CD4-positive, alpha-beta T cell treated with Interleukin-17A for 4 hours (primary cell): ENCODE measurements at places on chromosomes 5 and 9.
A peak's percentile ranks its signal among the peaks of the same experiment; 100 is the strongest.

DNA sequence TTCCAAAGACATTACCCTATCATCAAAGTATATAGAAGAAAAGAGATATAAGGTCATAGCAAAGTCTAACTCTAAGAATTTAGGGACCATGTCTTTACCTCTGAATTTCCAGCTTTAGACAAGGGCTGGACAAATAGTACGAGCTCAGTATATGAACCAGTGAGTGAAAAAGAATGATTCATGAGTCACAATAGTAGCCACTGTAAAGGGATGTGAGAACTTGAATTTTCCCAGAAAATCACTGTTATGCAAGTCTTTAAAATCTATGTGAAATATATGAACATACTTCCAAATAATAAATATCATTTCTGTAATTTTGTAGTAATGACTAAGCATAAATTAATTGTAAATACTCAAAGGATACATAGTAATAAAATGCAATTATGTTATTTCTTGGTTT is 305.9 kb upstream of the PRR16 start:
- DNase-seq: no peak

DNA sequence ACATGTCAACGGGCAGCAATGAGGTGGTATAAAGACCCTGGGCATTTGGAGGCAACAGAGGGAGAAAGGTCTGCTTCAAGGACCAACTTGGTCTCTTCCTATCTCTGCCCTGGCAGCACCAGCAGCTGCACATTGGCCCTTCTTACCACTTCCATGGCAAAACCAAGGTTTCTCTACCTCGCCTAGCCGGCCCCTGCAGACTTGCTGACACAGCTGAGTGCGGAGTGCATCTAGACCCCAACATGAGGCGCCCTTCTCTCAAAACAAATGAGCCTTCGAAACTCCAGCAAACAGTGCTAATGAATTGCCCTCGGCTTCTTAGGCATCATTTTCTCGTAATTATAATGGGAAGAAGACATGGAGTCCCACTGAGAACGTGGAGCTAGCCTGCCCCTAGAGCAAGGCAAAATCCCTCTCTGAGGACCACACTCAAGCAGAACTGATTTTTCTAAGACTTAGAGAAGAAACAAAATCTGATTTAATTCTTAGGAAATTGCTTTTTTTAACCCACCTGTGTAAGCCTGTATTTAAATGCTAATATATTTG is 42.1 kb downstream of the KCNMB1 start:
- DNase-seq: no peak

GRCh38 chr5:102313912-102314311 is 17.8 kb upstream of the SLCO4C1 start:
- DNase-seq: no peak

GRCh38 chr5:107592515-107592914 is 78.2 kb downstream of the EFNA5 start:
- no peak for DNase-seq

DNA sequence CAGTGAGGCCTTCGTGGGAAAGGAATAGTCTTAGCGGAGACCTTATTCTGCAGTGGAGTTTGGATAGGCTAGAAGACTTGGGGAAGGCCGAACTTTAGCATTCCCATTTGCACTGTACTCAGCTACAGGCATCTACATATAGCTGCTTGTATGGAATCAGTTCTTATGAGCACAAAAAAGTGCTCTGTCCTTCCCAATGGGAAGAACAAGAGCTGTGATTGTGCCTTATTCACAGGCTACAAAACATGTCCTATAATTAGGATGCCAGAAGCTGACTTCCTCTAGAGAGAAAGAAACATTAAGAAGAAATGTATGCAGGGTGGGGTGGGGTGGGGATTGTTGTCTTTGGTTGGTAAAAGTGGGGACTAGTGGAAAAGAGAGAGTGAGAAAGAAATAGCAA is 154.7 kb downstream of the ATP10B start:
- DNase-seq: no peak

DNA sequence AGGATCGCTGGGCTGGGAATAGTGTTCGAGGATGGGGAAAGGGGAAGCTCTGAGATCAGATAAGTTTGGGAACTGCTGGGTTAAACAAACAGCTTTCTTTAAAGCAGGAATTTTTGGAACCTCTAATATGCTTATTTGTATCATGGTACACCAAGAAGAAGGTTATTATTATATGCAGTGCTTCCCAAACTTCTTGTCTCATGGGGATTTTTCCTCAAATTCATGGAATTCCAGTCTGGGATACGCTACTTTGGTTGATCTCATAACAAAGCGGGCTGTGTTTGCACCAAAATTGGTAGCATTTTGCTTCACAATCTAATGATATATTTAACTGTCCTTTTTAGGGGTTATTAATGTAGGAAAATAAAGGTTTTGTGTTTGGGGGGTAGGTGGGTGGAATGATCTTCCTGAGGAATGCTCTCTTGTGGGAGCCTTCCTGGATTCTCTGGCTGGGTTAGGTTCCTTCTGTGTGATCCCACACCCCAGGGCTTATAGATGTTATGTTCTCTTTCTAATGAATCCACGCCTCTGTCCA is 116.2 kb upstream of the PANK3 start:
- no peak for DNase-seq

GRCh38 chr9:6055216-6055615 is 39.8 kb upstream of the RANBP6 start:
- DNase-seq: peak; percentile 44

GRCh38 chr5:123875561-123876275 is 363.7 kb downstream of the CSNK1G3 start:
- DNase-seq: no peak

- peak; percentile 57 for DNase-seq
Observed at GRCh38 chr9:135989722-135990467, 28.7 kb upstream of the UBAC1 start.

DNA sequence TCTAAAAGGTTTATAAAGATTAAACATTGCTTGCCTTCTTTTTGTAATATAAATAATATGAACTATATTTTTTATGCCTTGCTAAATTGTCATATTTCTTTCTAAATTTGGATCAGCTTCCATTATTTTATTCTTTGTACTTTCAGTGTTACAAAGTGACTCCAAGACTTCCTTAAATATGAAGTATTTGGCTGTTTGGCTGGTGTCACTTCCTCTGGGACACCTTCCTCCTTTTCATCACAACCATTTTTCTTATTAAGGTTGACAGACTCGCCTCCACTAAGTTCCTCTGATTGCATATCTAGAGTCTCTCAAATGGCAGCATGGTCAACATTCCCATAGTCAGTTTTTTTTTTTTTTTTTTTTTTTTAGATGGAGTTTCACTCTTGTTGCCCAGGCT is 73.8 kb upstream of the SLC1A1 start:
- no peak for DNase-seq

- DNase-seq: no peak
Observed at GRCh38 chr9:100455470-100455869, 17.5 kb upstream of the TMEFF1 start.

DNA sequence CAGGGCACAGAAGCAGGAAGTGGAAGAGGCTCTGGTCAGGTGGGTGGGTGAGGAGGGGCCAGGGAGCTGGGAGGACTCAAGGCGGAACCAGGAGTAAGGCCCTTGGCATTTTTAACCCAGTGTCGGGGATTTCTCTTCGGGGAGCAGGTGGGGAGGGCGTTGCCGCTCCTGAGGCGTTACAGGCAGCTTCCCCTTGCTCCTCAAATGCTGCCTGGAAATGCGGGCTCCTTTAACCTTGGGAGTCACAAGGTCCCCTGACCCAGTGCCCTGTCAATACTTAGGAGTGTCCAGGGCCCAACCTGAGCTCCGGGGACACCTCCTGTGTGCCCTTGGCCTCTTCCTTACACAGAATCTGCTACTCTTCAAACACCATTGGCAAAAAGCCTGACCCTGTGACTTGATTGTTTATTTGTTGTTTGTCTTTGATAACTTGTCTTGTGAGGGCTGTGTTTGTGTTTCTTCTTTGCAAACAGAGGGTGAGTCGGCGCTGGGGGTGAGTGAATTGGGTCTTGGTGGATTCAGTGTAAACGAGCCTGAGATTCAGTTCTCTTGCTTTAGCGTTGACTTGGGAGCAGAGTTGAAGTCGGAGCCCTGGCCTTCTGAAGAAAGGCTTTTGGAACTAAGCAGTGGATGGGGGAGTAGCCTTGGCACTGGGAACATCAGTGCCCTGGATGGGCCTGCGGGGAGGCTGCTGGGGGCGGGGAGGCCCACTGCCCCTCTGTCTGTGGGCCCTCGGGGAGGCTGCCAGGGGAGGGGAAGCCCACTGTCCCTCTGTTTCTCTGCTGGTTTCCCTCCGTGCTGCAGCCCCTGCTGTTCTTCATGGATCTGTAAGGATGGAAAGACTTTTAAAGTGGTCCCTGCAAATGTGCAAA is 300.7 kb upstream of the IRX4 start:
- no peak for DNase-seq
